ENCODE measurements at places on chromosomes 11 and 22.

- no peak for DNase-seq
Measured at GRCh38 chr11:44305026-44305469, 4.9 kb downstream of the ALX4 start.

DNA sequence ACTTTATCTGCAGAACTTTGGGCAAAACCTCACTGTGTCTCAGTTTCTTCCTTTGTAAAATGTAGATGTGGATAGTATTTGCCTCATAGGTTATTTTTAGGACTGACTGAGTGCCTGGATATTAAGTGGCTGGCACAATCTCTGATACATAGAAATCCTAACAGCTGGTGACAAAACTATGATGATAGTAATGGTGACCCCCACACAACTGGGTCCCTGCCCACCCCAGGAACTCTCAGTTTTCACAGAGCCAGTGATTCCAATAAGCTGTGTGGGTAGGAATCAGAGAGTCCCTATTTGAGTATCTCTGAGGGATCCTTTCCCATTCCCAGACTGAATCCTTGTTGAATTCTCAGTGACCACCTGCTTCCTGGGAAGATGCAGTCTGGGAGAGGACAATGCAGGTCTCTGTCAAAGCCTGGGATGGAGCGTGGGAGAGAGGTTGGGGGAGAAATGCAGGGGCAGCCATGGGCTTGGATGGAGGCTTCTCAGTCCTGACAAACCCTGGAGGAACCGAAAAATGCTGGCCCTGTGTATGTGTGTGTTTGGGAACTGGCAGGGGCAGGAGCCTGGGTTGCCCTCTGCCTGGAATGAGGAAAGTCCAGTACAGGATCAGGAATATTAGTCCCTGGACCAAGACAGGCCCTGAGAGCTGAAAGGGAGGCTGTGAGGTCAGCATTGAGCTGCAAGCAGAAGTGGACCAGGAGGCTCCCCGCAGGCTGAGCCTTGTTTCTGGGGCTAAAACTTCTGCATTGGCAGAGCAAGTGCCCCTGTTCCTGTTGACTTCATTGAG lies 6.1 kb upstream of the P2RY6 start:
- DNase-seq = no peak

- peak; percentile 89 for DNase-seq
Measured at GRCh38 chr11:46649180-46649738, 31.9 kb downstream of the ATG13 start.

GRCh38 chr11:46239801-46240061 lies 37.7 kb upstream of the CREB3L1 start:
- DNase-seq = peak; percentile 38

- DNase-seq = no peak
Measured at GRCh38 chr22:41334215-41334614, 32.9 kb downstream of the ZC3H7B start.

GRCh38 chr11:34732831-34733230 lies 111.9 kb downstream of the EHF start:
- DNase-seq = no peak
